ENCODE measurements at places on chromosomes 6 and 20.

GRCh38 chr20:61767761-61768494 lies 297.8 kb downstream of the TAF4 start:
- no peak for DNase-seq

- no peak for DNase-seq
These were observed 35.5 kb upstream of the SUMO4 start for GRCh38 chr6:149364557-149364956.

GRCh38 chr20:19761326-19761725 lies 3.3 kb downstream of the RIN2 start:
- no peak for DNase-seq

DNA sequence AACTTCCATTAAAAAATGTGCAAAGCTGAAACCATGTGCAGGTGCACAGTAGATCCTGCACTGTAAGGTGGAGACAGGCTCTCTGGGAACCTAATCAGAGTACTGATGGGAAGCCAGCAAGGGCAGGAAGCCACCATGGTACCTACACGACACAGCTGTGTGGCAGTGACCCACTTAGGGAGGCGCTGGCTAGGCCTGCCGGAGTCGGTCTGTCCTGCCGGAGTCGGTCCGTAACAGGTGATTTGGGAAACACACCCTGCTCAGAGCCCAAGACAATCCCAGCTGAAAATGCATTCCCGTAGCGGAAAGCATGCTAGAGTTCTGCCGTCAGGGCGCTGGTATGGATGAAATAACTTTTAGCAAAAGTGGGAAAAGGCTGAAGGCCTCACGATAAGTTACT lies 17.2 kb downstream of the TXNDC5 start:
- DNase-seq: no peak

GRCh38 chr20:36467076-36467999 lies 74.0 kb upstream of the MYL9 start:
- no peak for DNase-seq

DNA sequence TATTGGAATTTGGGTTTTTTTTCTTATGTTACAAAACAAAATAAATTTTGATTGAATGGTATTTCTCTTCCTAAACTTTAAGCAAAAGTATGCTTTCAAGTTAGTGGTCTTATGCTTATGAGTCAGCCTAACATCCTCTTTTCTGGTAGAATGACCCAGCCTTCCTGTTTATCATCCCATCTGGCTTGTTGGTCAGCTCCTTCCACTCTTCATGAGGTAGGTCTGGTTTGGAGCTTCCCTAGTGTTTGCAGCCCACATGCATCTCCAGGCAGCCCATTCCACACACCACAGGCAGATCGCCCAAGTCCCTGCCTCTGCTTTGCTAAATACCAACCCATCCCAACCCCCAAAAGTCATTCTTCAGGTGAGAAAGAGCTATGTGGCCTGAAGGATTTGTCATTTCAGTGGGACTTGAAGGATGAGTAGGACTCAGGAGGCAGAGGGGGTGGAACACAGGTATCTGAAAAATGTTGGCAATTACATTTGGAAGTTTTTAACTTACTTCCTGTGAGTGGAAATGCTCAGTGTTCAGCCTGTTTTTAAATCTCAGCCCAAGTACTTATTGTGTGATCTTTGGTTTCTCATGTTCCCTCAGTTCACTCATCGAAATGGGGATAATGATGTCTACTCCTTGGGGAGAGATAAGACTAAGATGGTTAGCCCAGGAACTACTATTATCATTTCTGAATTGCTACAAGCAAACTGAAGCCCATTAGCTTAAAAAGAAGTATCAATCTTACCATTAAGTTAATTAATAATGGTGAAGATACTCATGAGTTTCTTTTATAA lies 294.0 kb downstream of the ADGB start:
- DNase-seq: no peak

DNA sequence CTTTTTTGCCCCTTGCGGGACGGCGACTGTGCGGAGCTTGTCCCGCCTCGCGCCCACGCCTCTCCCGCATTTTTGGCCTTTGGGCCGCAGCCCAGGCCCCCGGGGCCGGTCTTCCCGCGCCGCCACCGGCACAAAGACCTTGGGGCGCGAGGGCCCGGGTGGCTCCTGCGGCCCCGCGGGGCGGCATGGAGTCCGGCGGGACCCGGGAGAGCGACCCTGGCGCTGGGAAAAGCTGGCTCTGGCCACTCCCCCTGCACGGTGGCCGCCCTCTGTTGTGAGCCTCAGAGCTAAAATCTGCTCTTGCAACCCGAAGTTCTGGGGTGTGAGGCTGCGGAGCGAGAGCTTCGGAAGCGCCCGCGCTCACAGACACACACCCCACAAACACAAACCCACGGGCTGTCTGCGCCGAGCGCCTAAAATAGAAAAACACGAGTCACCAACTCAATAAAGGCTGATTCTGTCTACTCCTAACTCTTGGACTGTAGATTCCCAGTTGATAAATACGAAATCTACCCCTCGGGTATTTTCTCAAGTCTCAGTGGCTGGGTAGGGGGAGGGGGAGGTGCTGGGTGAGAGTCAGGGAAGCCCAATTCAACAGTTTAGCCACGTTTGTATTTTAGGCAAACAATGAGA lies 496 bp upstream of the BEND3 start:
- no peak for DNase-seq

DNA sequence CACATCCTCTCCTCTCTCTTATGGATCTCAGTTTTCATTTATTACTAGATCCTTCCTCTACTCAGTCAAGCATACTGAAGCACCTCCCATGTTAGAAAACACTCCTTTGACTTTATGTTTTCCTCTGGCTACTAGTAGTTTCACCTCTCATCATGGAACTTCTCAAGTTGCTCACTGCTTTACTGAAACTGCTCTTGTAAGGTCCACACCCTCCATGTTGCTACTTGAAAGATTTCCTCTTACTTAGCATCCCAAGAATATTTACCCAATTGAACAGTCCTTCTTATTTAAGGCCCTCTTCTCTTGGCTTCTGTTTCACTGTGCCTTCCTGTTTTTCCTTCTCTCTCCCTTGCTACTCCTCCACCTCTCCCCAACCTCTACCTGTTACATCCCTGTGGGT lies 230.3 kb downstream of the TBC1D7 start:
- DNase-seq: no peak
